T-helper 17 cell (primary cell): ENCODE measurements at places on chromosomes 2 and 18.

DNA sequence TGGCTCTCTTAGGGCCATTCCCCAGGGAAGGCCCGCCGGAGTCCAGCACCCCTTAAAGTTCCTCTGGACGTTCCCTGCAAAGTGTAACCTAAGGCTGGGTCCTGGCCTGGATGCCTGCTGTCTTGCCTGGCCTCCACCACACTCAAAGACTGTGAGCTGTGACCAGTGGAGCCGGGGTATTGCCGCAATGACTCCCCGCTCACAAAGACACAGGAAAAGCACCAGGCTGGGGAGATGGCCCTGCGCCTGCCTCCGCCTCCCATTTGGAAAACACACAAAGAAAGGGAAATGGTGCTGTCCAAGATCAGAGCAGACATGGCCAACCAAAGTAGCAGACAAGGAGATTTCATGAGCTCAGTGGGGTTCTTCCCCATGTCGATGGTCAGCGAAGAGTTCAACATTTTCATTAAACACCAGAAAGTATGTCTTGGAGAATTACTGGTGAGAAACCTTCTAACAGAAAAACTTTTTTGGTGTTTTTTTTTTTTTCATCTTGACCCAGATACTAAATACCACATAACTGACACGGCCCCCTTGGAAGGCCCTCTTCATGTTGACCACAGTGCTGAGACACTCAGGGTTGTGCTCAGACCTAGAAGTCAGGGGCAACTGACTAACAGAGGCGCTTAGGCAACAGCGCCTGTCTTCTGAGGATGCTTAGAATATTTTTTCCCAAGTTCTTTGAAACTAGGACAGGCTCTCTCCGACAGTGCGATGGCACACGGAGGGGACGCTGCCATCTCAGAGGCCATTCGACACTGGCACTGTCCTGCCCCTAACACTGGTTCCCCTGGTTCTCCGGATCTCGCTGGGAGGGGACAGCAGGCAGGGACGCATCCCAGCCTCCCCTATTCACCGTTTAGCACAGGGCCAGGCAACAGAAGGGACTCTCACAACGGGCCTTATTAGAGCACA lies 226.4 kb upstream of the ID2 start:
- DNase-seq, result no peak

DNA sequence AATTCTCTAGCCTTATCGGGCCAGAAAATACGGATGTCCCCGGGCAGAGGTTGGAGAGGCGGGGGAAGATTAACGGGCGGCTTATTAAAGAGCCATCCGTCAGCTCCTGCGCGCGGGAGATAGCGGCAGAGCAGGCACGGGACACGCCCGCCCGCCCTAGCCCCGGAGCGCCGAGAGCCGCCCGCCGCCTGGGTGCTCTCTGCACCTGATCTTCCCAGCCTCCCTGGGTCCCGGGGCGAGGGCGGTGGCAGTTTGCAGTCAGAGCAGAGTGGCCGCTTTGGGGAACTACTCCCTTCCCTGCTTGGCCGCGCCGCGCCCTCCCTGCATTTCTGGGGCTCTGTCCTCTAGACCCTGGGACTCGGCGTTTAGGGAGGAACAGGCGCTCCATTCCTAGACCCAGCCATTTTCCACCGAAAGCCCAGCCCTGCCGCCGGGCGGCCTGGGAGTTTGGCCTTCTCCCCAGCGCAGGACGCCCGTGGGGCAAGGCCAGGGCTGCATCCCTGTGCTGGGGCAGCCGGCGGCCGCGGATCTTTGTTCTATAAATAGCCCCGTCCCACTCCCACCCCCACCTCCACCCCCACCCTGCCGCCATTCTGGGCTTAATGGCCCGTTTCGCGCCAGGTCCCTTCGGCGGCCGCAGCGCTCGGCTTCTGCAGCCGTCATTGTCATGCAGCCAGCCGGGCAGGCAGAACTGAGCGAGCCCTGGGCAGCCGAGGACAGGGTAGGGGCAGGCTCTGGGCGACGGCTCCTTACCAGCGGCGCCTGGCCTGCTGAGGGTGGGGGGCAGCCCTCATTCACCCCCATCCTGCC lies 6.6 kb downstream of the GAD1 start:
- no peak for DNase-seq

GRCh38 chr2:178128836-178129630 lies 16.8 kb downstream of the RBM45 start:
- no peak for DNase-seq

DNA sequence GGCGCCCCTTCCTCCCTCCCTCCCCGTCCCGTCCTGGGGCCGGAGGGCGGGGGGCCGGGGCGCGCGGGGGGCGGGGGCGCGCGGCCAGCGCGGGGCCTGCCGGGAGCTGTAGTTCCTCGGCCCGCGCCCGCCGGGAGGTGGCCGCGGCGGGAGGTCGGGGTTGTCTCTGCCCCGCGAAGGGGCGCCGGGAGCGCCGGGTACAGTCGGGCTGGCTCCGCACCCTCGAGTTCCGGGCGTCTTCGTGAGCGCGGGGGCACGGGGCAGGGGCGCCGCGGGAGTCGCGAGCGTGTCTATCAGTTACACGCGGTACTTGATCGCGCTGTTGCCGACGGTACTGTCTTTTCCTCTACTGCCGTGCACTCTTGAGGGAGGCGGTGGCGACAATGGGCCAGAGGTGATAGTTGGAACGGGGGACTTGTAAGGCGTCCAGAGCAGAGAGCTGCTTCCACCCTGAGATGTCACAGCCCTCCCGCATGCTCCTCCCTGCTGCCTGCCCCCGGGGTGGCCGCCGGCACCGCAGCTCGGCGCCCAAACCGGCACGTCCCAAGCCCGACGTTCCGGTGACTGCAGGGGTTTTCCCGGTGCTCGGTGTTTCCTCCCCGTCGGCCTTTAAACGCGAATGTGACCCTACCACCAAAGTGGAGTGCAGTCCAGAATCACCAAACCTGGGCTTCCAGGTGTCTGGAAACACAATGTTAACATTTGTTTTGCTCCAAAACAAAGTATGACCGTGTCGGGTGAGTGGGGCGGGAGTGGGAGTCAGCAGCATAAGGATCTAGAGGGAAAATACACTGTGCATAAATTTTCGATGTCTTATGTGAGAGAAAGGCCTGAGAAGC lies at the start of gene PRKD3:
Gene PRKD3 (minus strand): TSS at position 48 of the 839 bp plus-strand sequence. CDS start 8,309 bp downstream, outside the sequence.
- peak; percentile 33 for DNase-seq
